HT1080 (cell line): ENCODE measurements at places on chromosomes 2 and 18. TPM values are rescaled to one million over a fixed set of nuclear protein-coding genes. Genes with fewer than 3 reads are reported as not detected.

LYPD6 gene
- total RNA-seq: 2.3 and 3.1 TPM in 2 replicates

GRCh38 chr2:150292807-150293206, 194.7 kb downstream of the RND3 start:
- no peak for DNase-seq

DNA sequence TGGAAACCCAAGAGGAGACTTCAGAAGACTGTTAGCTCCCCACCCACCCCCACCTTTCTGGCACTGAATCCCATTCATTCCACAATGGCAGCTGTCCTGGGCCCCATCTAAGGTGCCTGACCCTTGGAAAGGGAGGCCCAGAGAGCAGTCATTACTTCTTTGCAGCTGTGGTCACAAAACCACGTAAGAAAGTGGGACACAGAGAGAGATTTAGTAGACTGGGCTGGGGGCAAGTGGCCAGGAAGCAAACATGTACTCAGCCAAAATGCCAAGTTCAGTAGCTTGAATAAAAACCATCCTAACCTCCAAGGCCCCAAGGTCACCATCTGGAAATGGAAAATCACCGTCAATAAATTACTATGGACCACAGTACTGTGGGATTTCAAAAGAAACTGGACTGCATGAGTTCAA, 381.4 kb downstream of the TNS1 start:
- no peak for DNase-seq

DNA sequence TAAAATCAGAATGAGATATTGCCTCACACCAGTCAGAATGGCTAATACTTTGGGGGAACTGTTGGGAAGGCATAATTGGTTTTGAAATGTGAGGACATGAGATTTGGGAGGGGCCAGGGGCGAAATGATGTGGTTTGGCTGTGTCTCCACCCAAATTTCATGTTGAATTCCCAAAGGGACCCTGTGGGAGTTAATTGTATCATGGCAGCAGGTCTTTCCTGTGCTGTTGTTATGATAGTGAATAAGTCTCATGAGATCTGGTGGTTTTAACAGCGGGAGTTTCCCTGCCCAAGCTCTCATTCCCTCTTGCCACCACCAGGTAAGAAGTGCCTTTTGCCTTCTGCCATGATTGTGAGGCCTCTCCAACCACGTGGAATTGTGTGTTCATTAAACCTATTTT, 59.6 kb downstream of the CSRNP3 start:
- peak; percentile 43 for DNase-seq

- DNase-seq: no peak
These were observed 233.8 kb upstream of the PIK3C3 start for GRCh38 chr18:41721103-41721790.
